Omental fat pad (tissue), 4 donors: ENCODE measurements at places on chromosomes 2 and 18.

DNA sequence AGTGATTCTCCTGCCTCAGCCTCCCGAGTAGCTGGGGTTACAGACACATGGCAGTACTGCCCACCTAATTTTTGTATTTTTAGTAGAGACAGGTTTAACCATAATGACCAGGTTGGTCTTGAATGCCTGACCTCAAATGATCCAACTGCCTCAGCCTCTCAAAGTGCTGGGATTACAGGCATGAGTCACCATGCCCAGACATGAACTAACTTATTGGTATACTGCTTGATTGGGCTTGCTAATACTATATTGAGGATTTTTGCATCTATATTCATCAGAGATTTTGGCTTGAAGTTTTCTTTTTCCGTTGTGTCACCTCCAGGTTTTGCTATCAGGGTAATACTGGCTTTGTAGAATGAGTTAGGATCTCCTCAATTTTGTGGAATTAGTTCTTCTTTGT, 706.1 kb upstream of the HS6ST1 start:
- no peak for DNase-seq

GRCh38 chr2:98902209-98903063, 33.6 kb downstream of the CRACDL start:
- no peak for DNase-seq

GRCh38 chr2:219967247-219968245, 340.1 kb downstream of the SLC4A3 start:
- DNase-seq = no peak

GRCh38 chr18:29406996-29407395, 1230.1 kb upstream of the CDH2 start:
- DNase-seq = no peak

DNA sequence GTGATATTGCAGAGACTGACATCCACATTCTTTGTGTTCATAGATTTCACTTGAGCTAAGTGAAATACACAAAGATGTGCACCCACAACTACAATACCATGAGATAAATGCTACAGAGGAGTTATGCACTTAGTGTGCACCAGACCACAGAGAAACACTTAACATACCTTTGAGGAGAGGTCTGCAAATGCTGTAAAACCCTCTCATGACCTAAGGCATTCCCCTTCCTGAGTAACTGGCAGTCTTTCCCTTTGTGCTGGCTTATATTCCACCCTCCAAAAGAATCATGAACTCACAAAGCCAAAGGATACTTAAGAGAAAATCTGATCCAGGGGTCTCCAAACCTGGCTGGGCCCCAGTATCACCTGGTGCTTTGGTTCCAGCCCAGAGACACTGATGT, 16.2 kb downstream of the NXPH2 start:
- DNase-seq = no peak

- DNase-seq = no peak
Observed at GRCh38 chr2:168574856-168575630, 119.0 kb downstream of the CERS6 start.

GRCh38 chr18:36316246-36316645, 18.7 kb downstream of the FHOD3 start:
- no peak for DNase-seq

GRCh38 chr2:144509001-144509878, 10.7 kb downstream of the ZEB2 start:
- DNase-seq = no peak

DNA sequence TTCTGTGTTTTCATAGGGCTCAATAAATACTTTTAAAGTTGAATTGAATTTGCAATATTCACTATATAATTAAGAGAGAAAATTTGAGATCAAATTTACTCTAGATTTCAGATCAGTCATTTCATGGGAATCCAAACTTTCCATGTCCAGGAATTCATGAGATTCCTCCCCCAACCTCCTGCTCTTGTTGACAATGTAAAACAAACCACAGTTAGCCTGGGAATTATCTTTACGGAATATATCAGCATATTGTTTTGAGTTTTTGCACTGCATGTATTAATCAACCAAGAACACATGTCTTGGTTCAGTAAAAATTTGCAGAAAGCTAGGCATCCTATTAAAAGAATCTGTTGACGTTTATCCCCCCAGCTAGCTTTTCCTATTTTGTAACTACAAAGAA, 42.3 kb downstream of the CYP1B1 start:
- DNase-seq = no peak

DNA sequence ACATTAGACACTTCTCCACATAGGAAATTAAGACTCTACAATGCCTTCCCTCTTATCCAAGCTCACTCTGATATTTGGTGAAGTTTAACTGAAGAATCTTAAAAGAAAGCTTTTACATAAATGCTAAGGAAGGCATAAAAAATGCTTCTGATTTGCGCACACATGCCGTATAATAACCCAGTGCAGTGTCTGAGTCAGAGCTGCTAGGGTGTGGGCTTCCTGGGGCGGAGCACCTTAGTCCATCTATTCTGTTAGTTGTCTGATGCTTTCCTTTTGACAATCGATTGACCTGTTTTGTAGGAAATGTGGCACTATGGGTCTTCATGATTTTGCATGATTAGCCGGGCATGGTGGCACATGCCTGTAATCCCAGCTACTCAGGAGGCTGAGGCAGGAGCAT, 231.5 kb downstream of the AFF3 start:
- DNase-seq = no peak

GRCh38 chr2:241895712-241896641, 26.4 kb downstream of the RTP5 start:
- no peak for DNase-seq

DNA sequence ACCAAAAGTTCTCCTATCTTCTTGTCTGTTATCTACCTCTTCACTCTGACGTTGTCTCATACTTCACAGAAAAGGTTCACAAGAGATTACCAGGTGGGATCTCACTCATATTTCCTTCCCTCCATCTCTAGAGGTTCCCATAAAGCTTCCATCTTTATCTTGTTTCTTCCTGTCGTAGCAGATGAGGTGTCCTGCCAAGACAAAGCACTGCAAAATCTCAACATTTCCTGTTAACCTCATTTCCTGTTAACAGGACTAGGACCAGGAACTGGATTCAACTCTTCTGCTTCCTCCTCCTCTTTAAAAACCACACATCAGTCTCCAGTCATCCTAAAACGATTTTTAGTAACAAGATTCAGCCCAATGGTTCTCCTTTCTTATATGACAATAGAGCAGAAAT, 512.8 kb upstream of the NRP2 start:
- no peak for DNase-seq

GRCh38 chr2:210049831-210050230, 47.4 kb downstream of the RPE start:
- DNase-seq = no peak

DNA sequence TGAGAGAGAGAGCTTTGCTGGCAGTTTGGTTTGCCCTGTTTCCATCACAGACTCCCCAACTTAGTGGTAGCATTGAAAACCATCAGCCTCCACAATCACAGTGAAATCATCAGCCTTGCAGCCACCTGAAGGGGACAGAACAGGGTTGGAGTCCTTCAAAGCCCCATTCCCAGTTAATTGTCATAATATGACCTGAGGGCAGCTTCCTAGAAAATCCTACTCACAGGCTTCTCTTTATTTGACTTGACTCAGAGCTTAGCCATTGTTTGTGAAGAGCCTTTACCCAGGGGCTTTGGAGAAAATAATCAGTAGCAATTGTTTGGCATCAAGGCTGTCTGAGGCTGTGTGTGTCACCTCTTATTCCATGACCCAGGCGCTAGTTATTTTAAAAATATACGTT, 308.7 kb downstream of the CBLN2 start:
- DNase-seq = no peak

- DNase-seq = no peak
Observed at GRCh38 chr2:230912724-230913123, 12.3 kb downstream of the GPR55 start.
